ENCODE measurements at places on chromosomes 6 and 20. TPM values are rescaled to one million over a fixed set of nuclear protein-coding genes. Genes with fewer than 3 reads are reported as not detected.
A peak's percentile ranks its signal among the peaks of the same experiment; 100 is the strongest.

The PKIB gene
- 44.7 TPM for total RNA-seq

The NT5E gene
- total RNA-seq, result 0.23 TPM

The COL11A2 gene
- total RNA-seq, result 14.2 TPM

The C20orf141 gene
- total RNA-seq, result not detected

The RFX6 gene
- 3.8 TPM for total RNA-seq

The SIRPB1 gene
- total RNA-seq, result 0.93 TPM

The RIPOR3 gene
- 19.2 TPM for total RNA-seq

The OR2J3 gene
- total RNA-seq, result not detected

The BAK1 gene
- 14.0 TPM for total RNA-seq

The PKHD1 gene
- 0.04 TPM for total RNA-seq

The EEF1A1 gene
- total RNA-seq, result 11,574 TPM

The ENPP4 gene
- total RNA-seq, result 4.8 TPM

GRCh38 chr20:20295621-20296498 lies 72.0 kb upstream of the INSM1 start:
- no peak for DNase-seq

DNA sequence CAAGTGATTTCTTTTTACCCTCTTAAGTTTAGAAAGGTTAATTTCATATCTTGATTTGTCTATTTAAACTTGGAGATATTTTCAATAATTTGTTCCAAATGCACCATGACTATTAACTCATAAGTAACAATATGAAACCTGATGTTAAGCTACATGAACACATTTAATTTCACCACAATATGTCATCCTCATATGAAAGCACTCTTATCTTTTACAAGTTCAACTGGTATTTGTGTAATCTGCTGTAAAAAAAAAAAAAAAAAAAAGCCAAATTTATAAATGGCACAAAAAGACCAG lies 110.4 kb downstream of the HFE start:
- no peak for DNase-seq

DNA sequence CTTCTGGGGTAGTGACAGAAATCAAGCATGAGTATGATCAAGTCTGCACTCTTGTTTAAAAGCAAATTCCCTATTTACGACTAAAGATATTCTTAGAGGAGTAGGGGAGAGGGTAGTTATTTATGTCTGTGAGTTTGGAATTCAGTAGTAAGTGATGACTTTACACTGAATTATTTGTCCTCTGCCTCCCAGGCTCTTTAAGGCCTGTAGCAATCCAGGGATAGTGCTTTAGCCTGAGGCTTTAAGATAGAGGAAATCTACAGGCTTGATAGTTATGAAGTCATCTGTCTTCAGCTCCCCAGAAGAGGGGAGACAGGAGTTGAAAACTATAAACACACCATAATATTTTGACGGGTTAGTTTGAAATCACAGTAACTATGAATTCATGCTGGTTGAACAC lies 664.5 kb downstream of the EPM2A start:
- no peak for DNase-seq

DNA sequence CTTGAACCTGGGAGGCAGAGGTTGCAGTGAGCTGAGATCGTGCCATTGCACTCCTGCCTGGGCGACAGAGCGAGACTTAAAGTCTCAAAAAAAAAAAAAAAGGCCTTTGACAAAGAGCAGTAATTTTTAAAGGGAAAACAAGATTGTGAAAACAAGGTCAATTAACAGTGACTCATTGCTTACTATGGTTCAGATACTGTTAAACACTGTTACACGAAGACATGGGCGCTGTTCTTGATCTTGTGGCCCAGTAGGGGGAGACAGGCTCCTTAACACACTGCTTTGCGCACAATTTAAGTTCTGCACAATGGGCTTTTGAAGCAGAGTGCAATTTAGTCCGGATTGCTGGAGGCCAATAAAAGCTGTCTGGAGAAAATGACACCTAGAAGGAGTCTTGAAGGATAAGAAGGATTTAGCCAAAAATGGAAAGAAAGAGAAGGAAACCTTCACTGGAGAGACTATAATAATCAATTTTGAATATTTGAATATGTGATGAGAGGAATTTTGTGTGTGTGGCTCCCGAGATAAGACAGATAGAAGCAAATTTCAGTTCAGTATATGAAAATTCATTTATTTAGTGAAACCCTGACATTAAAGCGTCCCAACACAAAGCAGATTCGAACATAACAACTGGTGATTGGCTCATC lies 6.0 kb upstream of the LATS1 start:
- no peak for DNase-seq

DNA sequence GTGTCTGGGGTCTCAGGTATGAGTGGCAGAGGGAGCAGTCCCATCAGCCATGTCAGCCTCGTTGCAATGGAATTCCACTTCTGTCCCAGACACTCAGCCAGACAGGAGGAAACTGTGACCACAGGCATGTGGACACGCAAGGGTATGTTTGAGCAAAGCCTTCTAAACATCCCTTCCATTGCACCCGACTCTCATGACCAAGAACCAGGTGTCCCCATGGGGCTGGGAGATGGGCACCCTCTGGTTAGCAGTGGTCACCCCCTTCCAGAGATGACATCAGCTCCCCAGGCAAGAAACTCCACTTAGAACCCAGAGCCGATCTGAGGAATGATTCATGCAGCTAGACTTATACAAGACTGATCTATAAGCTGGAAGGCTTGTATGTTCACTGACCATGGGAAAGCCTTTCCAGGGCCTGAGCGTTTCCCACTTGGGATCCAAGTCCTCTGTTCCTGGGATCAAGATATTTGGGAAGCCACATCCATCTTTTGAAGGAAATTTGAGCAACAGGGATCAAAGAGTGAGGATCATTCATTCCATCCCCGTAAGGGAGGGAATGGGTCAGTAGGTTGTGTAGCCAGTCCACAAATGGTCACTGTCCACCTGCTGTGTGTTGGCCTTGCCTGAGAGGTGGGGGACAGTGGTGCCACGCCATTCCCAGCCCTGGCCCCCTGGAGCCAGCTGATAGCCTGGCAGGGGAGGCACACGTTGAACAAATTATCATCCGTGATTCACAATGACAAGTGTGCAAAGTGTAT lies 3.9 kb upstream of the MRGBP start:
- DNase-seq, result no peak

GRCh38 chr6:2791450-2791974 lies 26.3 kb downstream of the WRNIP1 start:
- DNase-seq, result no peak

- no peak for DNase-seq
Observed at GRCh38 chr20:63968136-63968927, 1.4 kb downstream of the ZNF512B start.

DNA sequence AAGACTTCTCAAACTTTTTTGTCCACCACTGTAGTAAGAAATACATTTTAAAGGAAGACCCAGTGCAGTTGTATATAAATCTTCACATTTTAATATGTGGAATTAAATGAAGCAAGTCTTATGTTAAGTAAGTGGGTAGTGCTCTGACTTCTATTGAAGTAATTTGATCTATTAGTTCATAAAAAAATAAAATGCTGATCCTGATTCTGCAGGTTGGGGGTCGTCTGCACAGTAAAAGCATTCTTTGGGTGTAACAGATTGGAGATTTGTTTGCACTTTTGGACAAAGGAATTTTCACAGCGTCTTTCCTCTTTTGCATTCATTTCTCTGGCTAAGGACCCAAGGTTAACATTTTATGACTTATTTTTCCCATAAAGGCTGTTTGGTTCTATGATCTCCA lies 106.8 kb downstream of the RNF144B start:
- DNase-seq, result no peak

DNA sequence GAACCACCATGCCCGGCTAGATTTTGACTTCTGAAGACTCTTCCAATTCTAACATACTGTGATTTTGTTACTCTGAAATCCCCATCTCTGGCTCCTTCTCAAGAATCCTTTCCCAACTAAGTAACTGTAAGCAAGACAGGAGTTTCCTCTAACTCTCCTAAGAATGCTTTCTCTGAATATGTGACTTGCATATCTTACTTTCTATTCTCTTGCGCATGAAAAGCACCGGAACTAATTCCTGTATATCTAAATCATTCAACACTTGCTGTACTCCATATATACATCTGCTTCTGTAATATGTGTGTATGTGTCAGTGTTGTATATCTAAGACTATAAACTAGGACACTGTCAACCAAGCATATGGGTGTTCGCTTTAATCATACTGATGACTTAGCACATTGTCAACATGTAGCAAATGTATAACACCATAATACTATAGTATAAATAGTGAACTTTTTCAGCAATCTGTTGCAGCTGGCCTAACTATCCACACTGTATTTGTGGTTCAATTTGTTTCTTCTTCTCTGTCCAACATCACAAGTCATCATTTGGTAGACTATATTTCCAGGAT lies 108.1 kb upstream of the PRDM1 start:
- DNase-seq, result no peak

GRCh38 chr6:28315628-28316027 lies 20.3 kb downstream of the ZSCAN31 start:
- no peak for DNase-seq

GRCh38 chr6:46848684-46849360 lies 55.6 kb downstream of the MEP1A start:
- DNase-seq, result peak; percentile 91

DNA sequence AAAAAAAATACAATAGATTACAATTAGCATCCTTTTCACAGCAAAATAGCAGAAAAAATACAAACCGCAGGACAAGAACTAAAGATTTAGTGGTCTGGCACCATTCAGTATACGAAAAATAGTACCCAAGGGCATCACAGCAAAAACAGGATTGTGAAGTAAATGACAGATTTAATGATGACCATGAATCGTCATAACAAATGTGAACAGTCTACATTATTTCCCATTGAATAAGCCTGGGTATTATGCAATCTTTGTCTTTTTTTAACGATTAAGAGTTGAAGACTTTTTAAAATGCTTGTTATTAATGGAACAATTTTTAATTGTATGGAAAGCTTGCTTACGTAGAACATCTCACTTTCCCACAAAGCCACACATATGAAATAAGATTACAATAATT lies 432.8 kb downstream of the PKHD1 start:
- no peak for DNase-seq

GRCh38 chr6:123622780-123623179 lies 14.0 kb downstream of the TRDN start:
- DNase-seq, result no peak

GRCh38 chr20:61310954-61311353 lies 58.9 kb downstream of the CDH4 start:
- DNase-seq, result no peak

GRCh38 chr6:19836799-19837510 lies at the start of gene ID4:
Gene ID4, plus strand, starts transcription at chr6:19837370. Its CDS starts 385 bp downstream, at chr6:19837755.
- DNase-seq, result peak; percentile 98

DNA sequence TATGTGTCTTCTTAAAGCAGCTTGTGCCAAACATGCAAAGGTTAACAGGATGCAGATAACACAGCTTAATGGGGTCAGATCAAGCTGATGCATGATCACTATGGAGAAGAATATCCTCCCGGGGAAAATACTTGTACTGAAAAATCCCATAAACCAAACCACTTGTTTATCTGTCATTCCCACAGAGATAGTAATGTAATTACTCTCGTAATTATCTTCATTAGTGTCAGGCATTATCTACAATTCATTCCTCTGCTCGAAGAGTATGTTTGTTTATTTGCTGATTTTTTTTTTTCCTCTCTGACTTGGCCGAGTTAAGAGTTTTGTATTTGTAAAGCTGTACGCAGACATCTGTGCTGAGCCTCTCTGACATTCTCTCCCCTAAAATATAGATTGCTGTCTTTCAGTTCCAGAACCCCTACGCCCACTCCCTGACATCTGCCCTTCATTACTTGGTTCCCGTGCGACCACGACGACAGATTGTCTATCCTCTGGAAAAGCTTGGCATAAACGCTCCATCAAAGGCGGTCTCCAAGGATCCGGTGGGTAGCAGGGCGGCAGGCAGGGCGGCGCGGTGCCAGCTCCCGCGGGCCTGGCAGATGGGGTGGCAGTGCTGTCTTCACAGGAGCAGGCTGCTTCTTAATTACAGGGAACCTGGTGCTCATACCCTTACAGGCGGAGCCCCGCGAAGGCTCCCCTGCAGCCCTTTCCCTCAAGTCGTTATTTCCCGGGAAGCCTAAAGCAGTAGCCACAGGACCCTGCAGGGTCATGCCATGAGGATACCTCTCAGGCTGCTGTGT lies 147.2 kb downstream of the CFAP61 start:
- no peak for DNase-seq

- no peak for DNase-seq
Observed at GRCh38 chr20:4358552-4358951, 343.2 kb upstream of the RNF24 start.

GRCh38 chr20:57249073-57249472 lies 17.4 kb downstream of the BMP7 start:
- DNase-seq, result no peak

DNA sequence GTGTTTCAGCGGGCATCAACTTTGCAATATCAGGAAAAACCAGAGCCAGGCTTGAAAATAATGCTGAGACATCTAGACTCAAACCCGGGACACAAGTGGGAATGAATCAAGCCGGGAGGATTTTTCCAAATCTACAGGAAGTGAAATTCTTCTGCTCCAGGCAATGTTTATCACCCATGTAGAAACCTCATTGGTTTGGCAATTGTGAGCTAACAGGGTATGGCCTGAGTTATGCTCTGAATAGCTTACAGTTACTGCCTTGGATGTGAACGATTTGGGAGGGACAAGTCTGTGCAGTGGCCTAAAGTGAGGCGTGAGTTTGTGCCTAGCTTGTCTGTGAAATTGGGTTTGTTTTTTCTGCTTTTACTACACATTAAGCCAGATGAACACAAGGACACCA lies 87.4 kb downstream of the PCSK2 start:
- DNase-seq, result no peak

- DNase-seq, result no peak
Observed at GRCh38 chr6:111939902-111940301, 66.7 kb upstream of the FYN start.

- DNase-seq, result no peak
Observed at GRCh38 chr6:166737261-166737660, 110.2 kb upstream of the RPS6KA2 start.

GRCh38 chr20:10217721-10218410 lies 764 bp upstream of the SNAP25 start:
- peak; percentile 49 for DNase-seq

DNA sequence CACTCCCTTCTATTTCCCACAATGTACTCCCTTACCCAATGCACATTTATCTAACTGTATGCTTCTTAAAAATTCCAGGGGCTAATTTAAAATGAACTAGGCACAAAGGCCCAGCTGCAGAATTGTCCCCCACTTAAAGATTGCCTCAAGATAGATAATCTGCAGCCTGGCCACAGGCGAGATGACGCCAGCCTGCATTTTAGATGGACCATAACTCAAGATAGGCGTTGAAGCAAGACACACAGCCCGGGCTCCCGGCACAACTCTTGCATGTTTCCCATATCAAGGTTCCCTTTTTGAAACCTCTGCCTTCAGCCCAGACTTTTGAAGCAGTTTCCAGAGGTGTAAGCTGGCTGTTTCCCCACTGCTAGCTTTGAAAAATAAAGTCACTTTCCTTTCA lies 3.2 kb upstream of the REPS1 start:
- no peak for DNase-seq

DNA sequence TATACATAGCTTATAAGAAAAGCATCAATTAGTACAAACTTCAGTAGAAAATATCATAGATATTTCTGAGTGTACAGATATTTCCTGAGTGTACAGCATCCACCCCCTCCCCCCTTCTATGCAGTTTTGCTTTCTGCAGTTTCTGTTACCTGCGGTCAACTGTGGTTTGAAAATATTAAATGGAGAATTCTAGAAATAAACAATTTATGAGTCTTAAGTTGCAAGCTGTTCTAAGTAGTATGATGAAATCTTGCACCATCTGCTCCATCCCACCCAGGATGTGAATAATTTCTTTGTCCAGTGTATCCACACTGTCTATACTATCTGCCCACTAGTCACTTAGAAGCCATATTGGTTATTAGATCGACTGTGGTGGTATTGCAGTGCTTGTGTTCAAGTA lies 15.8 kb upstream of the GPR63 start:
- DNase-seq, result no peak

All from mesothelial cell of epicardium (in vitro differentiated cells).